ENCODE measurements at places on chromosomes 4 and X.

DNA sequence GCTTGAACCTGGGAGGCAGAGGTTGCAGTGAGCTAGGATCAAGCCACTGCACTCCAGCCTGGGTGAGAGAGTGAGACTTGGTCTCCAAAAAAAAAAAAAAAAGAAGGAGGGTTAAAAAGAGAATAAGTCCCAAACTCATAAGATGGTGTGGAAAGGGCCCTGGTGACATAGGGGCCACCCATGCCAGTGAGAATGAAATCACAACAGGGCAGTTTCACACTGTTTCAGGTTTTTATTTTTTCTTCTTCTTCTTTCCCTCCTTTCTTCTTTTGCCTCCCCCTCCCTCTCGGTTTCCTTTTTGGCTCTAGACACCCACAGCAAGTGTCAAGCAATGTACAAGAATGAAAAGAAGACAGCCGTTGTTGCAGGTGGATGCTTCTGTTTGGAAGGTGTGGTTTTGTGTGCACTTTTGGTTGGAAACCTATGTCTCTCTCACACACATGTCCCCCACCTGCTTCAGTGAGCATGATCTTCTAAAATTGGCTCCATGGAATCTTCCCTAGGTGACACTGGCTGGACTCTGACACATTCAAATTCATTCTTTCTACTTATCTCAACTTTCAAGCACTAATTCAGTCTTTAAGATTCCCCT is 14.4 kb upstream of the TLR8 start:
- no peak overlapping the region for H3K4me3 ChIP-seq
- H3K27ac ChIP-seq: no peak overlapping the region

DNA sequence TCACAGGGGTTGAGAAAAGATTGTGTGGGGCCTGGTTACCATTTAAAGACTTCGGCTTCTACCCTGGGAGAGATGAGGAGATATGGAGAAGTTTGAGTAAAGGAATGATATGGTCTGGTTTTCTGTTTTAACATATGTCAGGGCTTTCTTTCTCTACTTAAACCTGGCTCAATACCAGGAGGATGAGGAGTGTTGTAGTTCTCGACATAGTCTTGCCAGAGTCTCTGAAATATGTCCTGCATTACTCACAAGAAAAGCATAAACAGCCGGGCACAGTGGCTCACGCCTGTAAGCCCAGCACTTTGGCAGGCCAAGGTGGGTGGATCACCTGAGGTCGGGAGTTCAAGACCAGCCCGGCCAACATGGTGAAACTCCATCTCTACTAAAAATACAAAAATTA is 16.4 kb upstream of the ACE2 start:
- H3K4me3 ChIP-seq: no peak overlapping the region
- DNase-seq: no peak
- H3K27me3 ChIP-seq: peaks cover 59% of the 10 kb centered on the region
- no peak overlapping the region for H3K27ac ChIP-seq
- H3K4me1 ChIP-seq: no peaks in the 10 kb centered on the region

- no peaks in the 10 kb centered on the region for H3K36me3 ChIP-seq
- no peak for DNase-seq
- H3K27me3 ChIP-seq: no peaks in the 10 kb centered on the region
- H3K27ac ChIP-seq: no peak overlapping the region
- no peak overlapping the region for H3K4me3 ChIP-seq
Observed at GRCh38 chr4:85774000-85774399, 299.1 kb downstream of the ARHGAP24 start.

- no peak overlapping the region for H3K4me3 ChIP-seq
- no peaks in the 10 kb centered on the region for H3K4me1 ChIP-seq
- H3K27me3 ChIP-seq: peaks cover 20% of the 10 kb centered on the region
- no peak overlapping the region for H3K27ac ChIP-seq
Observed at GRCh38 chrX:109943092-109943739, 59.7 kb upstream of the TMEM164 start.

GRCh38 chr4:100017637-100018310 is 67.7 kb upstream of the H2AZ1 start:
- peaks cover 6% of the 10 kb centered on the region for H3K27me3 ChIP-seq
- no peak overlapping the region for H3K4me3 ChIP-seq
- peak overlapping the region; percentile 6 for H3K27ac ChIP-seq
- H3K4me1 ChIP-seq: peaks cover 11% of the 10 kb centered on the region
- peak; percentile 17 for DNase-seq
- H3K36me3 ChIP-seq: peaks cover 2% of the 10 kb centered on the region

DNA sequence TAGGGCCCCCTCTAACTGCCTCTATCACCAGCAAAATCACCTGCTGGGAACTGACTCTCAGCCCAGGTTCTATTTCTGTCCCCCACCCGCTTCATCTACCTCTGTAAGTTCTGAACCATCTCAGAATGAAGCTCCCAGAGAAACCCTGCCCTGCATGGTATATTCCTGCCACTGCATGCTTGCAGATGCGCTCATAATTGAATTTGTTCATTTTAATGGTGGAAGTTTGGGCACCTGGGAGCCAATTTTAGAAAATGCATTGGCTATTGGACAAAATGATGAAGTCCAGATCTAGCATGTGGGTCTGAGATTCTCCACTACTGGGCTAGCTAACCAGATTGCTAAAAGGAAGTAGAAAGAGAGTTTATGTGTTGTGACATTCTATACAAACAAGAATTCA is 28.6 kb upstream of the SLC10A4 start:
- H3K4me3 ChIP-seq: no peak overlapping the region
- H3K27me3 ChIP-seq: no peaks in the 10 kb centered on the region
- no peaks in the 10 kb centered on the region for H3K4me1 ChIP-seq
- DNase-seq: no peak
- no peaks in the 10 kb centered on the region for H3K36me3 ChIP-seq
- H3K27ac ChIP-seq: no peak overlapping the region

GRCh38 chr4:65241257-65241997 is 428.9 kb downstream of the EPHA5 start:
- no peak overlapping the region for H3K4me3 ChIP-seq
- H3K36me3 ChIP-seq: no peaks in the 10 kb centered on the region
- no peak overlapping the region for H3K27ac ChIP-seq
- H3K4me1 ChIP-seq: no peaks in the 10 kb centered on the region

- H3K4me1 ChIP-seq: no peaks in the 10 kb centered on the region
- no peak overlapping the region for H3K27ac ChIP-seq
- no peak overlapping the region for H3K4me3 ChIP-seq
- H3K27me3 ChIP-seq: peaks cover 14% of the 10 kb centered on the region
- H3K36me3 ChIP-seq: no peaks in the 10 kb centered on the region
Observed at GRCh38 chr4:104826171-104826570, 320.5 kb upstream of the TET2 start.

Data from activated T-cell treated with anti-CD3 and anti-CD28 coated beads, Interleukin-2, amount 50 U/mL, for 72 hours (primary cell).